Dorsolateral prefrontal cortex (tissue), 122 donors: ENCODE measurements at places on chromosomes 7 and 10.
A peak's percentile ranks its signal among the peaks of the same experiment; 100 is the strongest.

- peak; percentile 10 for DNase-seq
Observed at GRCh38 chr10:15744217-15744865, 24.6 kb upstream of the ITGA8 start.

DNA sequence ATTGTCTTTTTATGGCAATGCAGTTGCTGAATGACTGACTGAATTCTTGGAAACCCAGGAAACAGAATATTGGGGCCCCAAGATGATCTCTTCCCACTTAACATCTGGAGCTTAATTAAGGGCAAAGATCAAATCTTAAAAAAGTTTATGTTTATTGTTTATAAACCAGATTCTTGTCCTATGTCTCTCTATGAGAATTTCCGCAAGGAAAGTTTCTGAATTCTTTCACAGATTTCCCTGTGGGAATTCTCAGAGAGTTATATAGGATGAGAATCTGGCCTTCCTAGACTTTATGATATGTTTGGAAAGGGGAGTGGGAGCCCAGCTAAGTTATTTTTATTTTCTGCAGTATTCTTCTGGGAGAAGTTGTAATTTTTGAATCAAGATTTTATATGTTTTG lies 166.3 kb downstream of the RNLS start:
- DNase-seq = no peak

GRCh38 chr7:23469150-23469960 lies 936 bp downstream of the IGF2BP3 start:
- DNase-seq = no peak

GRCh38 chr10:118163217-118163616 lies 116.5 kb upstream of the RAB11FIP2 start:
- DNase-seq = no peak

GRCh38 chr10:102302611-102303010 lies 57.3 kb downstream of the GBF1 start:
- no peak for DNase-seq

DNA sequence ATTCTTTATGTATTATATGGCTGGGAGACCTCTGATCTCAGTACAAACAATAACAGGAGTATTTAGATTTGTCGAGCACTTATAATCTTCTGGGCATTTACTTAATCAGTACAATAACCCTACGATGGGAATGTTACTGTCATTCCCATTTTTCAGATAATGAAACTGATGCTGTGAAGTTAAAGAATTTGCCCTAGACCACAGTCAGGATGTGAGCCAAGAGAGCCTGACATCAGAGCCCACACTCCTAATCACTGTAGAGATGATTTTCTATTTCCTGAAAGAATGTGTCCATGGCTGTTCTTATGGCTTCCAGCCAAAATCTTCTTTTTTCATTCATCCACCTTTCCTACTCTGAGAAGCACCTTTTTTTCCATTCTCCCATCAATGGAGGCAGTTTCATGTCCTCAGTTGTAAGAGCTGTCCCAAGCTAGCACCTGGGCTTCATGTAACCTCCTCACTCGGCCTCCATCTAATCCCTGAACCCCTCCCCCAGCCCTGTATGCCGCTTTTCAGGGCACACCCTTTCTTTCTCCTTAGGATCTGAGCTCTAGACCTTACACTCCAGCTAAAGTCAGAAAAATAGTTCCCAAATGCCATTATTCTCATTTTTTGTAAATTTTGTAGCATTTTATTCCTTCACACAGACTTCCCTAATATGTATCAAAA lies 12.2 kb upstream of the CAV1 start:
- no peak for DNase-seq

- DNase-seq = no peak
Observed at GRCh38 chr10:70778267-70778924, 6.8 kb downstream of the TBATA start.

- DNase-seq = no peak
Observed at GRCh38 chr10:57628592-57629284, 639.0 kb downstream of the IPMK start.

- no peak for DNase-seq
Observed at GRCh38 chr7:123656544-123657303, 1.1 kb downstream of the LMOD2 start.

DNA sequence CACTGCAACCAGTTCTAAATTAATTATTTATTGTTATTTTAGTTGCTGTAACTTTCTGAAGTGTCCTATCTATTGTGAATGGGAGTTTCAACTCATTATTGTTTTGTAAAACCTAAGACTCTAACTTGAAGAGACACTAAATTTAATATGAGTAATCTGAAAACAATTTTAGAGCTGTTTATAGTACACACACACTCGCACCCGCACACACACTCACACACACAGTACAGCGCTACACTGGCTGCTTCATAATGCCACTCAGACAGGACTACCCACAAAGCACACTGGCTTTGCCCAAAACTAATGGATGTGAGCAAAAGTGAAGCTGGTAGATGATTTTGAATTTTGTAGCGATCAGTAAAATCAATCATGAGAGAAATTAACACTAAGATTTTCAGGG lies 238.9 kb upstream of the ETV1 start:
- DNase-seq = no peak

- no peak for DNase-seq
Observed at GRCh38 chr10:101029520-101030295, 1.2 kb downstream of the PDZD7 start.

DNA sequence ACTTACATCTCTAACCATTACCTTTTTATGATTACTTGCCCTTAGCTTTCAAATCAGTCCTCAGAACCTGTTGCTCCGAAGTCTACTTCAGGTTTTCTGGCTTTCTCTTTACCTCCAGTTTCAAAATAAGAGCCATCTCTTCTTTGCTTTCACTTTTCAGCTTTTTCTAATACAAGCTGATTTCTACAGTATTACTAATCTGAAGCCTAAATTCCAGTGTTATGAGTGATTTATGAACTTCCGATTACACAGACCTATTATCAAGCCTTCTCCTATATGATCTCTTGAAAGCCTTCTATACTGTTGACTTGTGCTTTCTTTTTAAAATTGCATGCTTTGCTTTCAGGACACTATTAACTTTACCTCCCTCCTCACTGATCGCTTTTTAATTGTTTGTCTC lies 1307.8 kb upstream of the CELF2 start:
- no peak for DNase-seq

DNA sequence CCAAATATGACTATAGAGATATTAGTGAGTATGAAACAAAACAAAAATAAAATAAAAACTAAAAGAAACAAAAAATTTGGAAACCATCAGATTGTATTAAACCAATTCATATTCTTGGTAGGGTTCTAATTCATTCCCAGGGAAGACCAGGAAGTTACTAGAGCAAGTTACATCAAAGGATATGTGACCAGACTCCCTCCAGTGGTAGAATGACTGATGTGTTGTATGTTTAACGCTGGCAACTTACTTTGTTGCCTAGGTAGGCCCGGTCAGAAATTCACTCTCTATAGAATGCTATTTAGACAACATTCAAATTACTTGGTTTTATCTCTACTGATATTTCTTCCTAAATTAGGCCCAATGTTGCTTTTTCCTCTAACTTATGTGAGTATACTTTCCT lies 5.2 kb downstream of the PHYHIPL start:
- DNase-seq = no peak

DNA sequence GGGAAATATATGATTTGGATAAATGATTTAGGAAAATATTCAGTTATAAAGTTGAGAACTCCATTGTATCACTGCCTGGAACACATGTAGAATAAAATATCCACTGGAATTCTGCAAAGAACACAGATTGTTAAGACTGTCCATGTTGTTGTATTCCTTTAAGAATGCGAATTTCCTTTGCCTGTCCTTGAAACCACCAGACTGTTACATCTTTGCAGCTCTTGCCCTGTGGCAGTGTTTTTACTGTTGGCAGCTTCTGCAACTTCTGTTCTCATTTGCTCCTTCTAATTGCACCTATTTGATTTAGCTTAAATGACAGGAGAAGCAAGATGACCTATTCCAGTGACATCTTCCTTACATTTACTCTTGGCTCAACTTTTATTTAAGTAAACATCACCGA lies 39.7 kb downstream of the MALSU1 start:
- no peak for DNase-seq

DNA sequence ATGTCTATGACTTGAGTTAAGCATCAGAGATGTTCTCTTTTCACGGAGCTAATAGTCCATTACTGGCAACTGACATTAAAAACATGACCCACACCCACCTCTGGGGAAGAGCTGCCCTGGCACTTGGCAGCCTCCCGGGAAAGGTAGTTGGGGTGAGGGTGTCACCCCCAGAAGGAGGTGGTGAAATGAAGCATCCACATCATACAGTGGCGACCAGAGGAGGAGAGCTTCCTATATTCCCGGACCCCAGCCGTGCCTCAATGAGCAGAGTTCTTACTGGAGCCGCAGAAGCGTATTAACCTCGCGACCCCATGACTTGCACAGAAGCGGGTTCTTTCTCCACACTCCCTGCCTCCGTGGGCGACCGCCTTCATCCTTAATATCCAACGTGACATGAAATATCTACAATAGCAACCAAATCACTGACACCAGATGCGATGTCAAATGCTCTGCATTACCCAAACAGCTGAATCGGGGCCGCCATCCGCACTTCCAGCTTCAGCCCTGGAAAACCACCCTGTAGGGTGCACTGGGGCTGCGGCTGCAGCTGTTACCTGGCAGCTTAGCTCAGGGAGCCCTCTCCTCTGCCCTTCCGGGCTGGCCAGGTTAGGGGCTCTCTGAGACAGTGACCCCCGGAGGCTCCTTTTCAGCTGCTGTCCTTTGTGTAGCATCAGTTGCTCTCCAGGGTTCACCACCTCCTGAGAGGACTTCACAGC lies 103.1 kb upstream of the PARD3 start:
- DNase-seq = no peak

GRCh38 chr10:78571286-78571685 lies 497.5 kb upstream of the ZMIZ1 start:
- no peak for DNase-seq

DNA sequence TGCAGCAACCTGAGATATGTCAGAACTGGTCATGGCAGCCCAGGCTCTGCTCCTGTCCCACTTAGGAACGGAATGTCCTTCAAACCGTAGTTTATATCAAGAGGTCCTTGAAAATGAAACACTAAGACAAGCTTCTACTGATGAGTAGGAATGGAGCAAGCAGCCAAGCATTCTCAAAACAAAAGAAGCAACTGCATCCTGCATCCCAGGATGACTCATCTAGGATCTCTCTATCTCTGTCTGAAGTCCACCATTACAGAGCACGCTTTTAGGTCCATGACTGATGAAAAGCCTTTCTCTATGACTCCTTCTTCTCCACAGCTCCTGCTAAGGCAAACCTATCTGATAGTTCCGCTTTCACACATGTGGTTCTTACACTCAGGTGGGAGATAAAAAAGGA lies 16.3 kb downstream of the MBL2 start:
- no peak for DNase-seq

DNA sequence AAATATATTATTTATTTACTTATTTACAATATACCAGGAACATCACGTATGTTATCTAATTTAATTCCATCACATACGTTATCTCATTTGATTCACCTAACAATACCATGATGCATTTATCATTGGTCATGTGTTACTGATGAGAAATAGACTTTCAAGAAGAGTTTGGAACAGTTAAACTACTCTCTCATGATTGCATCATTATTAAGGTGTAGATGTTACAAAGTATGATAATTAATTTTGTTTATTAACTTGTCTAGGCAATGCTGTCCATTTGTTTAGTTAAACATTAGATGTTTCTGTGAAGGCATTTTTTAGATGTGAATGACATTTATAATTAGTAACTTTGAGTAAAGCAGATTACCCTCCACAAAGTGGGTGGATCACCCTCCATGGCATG lies 32.0 kb upstream of the PCDH15 start:
- DNase-seq = no peak

GRCh38 chr10:120098232-120098930 lies 205.9 kb downstream of the SEC23IP start:
- DNase-seq = no peak

DNA sequence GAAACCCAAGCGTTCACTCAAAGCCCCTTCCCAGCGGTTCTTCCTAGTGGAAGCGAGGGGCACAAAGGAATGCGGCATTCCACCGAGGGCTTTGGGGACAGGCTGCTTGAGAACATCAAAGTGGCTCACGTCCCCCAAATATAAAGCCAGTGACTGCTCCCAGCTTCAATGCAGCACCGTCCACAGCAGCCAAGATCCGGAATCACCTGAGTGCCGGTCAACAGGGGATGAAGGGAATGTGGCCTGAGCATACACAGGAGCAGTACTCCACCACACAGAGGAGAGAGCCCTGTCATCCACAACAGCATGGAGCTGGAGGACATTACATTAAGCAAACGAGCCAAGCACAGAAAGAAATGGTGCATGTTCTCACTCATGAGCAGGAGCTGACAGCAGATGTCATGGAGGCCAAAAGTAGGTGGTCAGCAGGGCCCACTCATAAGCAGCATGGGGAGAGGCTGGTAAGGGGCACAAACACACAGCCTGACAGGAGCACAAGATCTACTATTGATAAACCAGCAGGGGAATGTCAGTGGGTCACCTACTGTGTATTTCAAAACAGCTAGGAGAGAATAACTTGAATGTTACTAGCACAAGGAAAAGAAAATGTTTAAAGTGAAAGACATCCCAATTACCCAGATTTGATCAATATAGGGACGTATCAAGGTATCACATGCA lies 79.5 kb downstream of the DIP2C start:
- no peak for DNase-seq

GRCh38 chr7:114273218-114273617 lies 141.4 kb upstream of the FOXP2 start:
- DNase-seq = no peak

DNA sequence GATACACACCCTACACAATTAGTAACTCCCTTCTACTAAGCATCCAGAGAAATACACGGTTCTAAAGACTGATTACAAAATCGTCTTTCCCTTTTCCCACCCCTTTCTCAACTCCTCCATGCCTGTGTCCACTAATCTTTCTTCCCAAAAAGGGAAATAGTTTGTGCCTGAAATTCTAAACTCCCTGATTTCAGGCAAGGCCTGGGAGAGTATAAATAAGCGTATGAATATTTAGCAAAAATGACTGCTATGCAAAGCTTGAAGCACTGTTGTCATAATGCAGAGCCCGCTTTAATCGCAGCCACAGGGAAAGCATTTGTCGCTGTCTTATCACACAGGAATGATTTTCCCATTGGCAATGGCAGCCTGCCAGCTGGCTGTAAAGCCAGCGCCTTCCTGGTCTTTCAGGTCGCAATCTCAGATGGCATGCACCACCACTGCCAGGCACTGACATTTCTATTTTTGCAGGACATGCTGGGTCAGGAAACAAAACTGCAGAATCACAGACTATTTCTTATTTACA lies 142.9 kb upstream of the PCGF5 start:
- DNase-seq = peak; percentile 67

GRCh38 chr10:16915300-16915699 lies 98.1 kb upstream of the RSU1 start:
- no peak for DNase-seq
